ENCODE measurements at places on chromosomes 4 and X. TPM values are rescaled to one million over a fixed set of nuclear protein-coding genes. Genes with fewer than 3 reads are reported as not detected.

- DNase-seq, result no peak
These were observed 19.4 kb downstream of the RPS6KA6 start for GRCh38 chrX:84168574-84168973.

- peak; percentile 58 for DNase-seq
These were observed 2.9 kb downstream of the HCFC1 start for GRCh38 chrX:153968754-153969124.

DNA sequence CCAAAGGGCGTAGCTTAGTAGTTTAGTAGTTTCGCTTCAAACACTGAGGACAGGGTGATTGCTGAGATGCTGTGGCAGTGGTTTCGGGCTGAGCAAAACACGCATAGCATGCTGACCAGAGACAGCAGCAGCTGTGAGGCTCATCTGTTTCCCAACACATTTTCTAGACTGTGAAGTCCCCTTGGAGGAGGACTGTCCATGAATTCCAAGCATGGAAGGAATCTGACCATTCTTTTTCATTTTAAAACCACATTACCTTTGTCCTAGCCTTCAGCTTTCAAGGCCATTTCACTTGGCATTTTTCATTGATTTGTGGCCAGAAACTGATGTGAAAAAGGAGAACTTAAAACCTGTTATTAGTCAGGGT lies 240.9 kb downstream of the PALLD start:
- DNase-seq, result no peak

- peak; percentile 34 for DNase-seq
These were observed 13.1 kb upstream of the KIAA0232 start for GRCh38 chr4:6769233-6769988.

DNA sequence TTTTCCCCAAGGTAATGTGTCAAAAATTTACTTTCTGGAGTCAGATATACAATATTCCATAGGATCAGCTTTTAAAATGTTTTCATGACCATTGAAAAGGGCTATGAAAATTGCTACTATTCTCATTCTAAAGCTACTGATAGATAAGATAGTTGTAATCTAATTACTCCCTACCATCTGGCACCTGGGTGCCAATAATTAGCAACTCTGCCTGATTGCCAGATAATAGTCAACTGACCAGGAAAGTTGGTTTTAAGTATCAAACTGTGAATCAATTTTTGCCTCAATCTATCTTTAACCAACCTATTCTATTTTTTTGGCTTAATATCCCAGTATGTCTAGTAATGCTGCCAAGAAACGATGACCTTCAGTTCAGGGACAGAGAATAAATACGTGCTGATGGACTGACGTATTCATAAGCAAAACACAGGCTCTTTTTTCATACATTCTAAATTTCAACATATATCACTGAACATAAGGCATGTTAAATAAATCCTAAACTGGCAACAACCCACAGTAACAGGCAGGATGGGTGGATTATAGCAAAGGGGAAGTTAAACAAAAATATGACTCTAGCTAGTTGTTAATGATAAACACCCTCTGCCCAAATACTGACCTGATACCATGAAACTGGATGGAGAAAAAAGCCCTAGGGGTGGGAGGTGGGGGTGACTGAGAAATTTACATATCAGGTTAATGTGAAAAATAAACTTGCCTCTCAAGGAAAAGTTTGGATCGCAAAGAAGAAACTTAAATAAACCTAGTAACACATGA lies 18.2 kb downstream of the SH3RF1 start:
- no peak for DNase-seq

The PNMA3 gene
- 9.9 TPM for total RNA-seq

The NKX3-2 gene
- not detected for total RNA-seq
